Activated CD4-positive, CD25-positive, alpha-beta regulatory T cell treated with anti-CD3 and anti-CD28 coated beads, Interleukin-2, amount 50 U/mL, for 24 hours (primary cell): ENCODE measurements at places on chromosomes 16 and 17.

GRCh38 chr16:79286646-79287423 is 313.7 kb downstream of the MAF start:
- ATAC-seq: peak; percentile 24

DNA sequence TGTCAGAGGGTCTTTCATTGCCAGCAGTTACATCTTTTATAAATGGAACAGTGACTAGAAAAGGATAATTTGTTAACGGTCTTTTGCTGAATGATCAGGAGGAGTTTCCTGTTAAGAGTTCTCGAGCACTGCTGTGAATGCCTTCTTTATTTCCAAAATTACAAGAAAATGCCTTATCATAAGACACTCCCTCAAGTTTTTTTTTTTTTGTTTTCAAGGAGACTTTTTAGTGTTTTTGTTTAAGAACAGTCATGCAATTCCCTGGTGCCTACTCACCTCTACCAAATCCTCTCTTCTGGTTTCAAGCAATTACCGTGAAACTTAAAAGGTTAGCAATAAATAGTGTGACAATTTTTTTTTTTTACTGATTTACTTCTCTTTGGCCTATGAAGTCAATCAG is 19.0 kb upstream of the VWA3A start:
- no peak for ATAC-seq

DNA sequence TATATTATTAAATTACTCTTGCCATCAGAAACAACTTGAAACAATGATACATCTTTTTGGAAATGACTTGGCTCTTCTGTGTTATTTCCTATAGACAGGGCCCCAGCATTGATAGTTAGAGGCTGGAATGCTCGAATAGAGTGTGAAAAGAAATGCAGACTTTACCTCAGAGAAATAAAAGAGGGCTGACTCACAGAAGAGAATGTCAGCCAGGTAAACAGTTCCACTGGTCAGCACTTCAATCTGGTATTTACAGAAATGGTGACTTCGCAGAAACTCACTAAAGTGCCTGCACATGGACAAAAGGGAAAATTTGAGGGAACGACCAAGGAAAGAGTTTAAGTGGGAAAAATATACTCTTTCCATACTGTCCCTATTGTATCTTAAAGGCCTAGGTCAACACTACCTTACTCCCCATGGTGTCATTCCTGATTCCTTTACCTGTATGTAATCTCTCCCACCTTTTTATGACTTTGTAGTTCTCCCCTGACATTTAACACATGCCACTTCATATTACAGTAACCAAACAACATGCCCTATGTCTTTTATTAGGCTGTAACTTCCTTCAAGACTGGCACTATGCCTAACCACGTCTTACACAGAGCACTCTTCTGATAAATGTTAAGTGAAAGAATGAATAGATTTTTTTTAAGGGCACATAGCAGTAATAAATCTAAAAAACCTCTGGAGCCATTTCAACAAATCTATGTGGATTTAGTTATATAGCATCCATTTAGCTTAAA is 36.7 kb downstream of the AKAP10 start:
- no peak for ATAC-seq

- no peak for ATAC-seq
Observed at GRCh38 chr17:15947271-15947670, 2.3 kb downstream of the ADORA2B start.

GRCh38 chr16:88781140-88782077 is 3.6 kb downstream of the PIEZO1 start:
- ATAC-seq: peak; percentile 56

- no peak for ATAC-seq
Observed at GRCh38 chr16:46922239-46922638, 38.1 kb downstream of the GPT2 start.

DNA sequence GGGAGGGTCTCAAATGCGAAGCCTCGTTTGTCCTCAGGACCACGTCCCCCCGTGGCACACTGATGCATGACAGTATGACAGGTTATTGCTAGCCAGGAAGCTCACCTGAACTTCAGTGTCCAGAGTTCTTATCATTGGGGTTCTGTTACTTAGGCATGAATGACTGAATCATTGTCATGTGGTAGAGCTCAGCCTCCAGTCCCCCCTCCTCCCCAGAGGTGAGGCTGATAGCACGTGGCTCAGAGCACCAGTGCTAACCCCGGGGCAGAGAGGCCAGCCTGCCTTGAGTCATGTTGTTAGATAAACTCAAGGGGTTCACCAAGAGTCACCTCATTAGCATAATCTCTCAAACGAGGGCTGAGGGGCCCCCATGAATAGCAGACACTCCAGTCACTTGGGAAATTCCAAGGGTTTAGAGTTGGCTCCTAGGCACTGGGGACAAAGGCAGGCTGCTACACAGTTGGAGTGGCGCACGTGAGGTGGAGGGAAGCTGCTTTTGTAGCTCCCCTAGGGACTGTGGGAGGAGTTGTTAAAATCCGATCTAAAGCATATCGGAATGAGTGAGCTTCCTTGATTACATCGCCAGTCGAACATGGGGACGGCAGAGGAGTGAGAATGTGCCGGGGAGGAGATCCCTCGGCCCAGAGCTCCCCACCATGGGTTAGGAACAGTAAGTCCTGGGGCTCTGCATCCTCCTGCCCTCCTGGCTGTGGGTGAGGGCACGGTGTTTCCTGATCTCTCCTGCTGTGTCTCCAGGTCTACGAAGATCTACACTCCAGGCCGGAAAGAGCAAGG is 18.2 kb downstream of the DHX38 start:
- no peak for ATAC-seq

DNA sequence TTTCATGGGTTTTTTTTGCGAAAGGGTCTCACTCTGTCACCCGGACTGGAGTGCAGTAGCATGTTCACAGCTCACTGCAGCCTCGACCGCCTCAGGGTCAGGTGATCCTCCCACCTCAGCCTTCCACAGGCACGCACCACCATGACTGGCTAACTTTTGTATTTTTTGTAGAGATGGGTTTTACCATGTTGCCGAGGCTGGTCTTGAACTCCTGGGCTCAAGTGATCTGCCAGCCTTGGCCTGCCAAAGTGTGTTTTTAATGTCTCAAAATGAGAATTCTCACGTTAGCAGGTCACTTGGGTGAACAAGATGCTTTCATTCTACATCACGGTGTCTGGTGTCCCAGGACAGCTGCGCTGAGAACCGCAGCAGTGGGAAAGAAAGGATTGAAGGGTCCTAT is 3.2 kb downstream of the FBXO31 start:
- no peak for ATAC-seq

DNA sequence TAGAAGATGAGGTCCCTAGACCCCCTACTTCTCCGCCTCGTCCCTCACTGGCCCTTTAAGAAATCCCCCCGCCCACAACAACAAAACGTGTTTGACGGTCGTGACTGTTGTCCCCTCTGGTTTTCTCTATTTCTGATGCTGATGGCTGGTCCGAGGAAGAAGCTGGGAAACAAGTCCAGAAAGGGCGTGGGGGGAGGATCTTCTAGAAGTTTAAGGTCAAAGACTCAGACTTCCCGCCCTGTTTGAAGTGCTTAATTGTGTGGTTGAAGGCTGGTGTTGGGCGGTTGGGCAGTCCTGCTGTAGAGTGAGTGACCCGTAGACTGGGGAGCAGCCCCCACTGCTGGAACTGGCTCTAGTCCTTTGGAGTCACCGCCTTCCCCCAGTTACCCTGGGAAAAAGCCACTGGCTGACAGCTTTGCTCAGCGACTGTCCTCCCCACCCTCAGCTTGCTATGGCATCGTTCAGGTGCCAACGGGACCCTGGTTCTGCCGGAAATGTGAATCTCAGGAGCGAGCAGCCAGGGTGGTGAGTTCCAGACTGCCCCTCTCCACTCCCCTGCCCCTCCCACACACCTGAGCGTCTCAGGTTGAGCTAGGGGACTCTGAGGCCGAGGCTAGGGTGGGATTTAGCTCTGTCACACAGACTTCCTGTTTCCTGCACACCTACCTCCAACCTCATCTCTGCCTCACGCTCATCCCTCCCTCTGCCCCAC is 1.6 kb downstream of the MLLT6 start:
- no peak for ATAC-seq

- peak; percentile 91 for ATAC-seq
Observed at GRCh38 chr17:47831003-47831933, at the start of the genes LRRC46 and MRPL10. Gene LRRC46, plus strand, starts transcription at chr17:47831670. Its CDS starts 320 bp downstream, at chr17:47831990. Gene MRPL10, minus strand, starts transcription at chr17:47831541. Its CDS starts 30 bp downstream, at chr17:47831511.

DNA sequence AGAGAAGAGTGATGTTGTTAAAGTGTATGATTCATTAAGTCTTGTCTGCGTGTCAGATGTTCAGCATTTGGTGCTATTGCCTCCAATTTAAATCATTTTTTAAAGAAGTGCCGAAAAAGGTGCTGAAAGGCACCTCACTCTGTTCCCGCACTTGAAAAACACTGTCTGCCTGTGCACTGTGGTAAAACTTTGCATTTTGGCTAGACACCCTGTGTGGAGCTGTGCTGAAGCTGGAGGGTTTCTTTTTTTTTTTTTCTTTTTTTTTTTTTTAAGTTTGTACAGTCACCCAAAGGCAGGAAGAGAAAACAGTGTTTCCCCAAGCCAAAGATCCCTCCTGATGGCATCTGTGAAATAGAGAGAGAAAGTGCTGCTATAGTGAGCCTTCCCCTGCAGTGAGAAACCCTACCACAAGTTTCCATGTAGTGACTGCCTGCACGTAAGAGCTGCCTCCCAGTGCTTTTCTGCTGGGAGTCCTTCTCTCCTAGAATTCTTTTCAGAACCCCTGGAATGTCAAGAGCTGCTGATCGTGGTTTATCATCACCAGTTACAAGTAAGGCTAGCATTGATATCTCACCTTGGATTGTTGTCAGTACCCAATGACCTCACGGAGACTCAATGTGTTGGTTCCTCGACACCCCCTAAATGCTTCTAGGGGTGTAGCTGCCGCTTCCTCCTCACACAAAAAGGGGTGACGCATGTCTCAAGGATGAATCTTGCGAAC is 116.0 kb upstream of the SOX9 start:
- ATAC-seq: no peak

- ATAC-seq: no peak
Observed at GRCh38 chr16:65414284-65414984, 292.6 kb upstream of the CDH11 start.

DNA sequence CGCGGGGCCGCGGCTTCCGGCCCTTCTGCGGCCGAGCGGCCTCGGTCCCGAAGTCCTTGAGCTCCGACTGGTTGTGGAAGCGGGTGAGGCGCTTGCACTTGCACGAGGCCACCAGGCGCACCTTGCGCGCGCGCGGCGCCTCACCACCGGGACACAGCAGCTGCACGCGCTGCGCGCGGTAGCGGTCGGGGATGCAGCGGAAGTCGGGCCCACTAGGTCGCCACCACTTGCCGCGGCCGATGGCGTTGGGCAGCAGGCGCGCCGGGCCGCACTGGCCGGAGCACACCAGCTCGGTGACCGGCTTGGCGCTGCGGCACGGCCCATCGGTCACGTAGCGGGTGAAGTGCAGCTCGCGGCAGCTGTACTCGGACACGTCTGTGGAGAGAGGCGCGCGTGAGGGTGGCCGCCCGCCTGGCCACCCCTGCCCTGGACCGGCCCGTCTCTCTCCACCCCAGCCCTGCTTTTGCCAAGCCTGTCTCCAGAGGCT is 3.2 kb downstream of the SOST start:
- ATAC-seq: peak; percentile 9

GRCh38 chr17:13597723-13598347 is 3.9 kb downstream of the HS3ST3A1 start:
- ATAC-seq: no peak

DNA sequence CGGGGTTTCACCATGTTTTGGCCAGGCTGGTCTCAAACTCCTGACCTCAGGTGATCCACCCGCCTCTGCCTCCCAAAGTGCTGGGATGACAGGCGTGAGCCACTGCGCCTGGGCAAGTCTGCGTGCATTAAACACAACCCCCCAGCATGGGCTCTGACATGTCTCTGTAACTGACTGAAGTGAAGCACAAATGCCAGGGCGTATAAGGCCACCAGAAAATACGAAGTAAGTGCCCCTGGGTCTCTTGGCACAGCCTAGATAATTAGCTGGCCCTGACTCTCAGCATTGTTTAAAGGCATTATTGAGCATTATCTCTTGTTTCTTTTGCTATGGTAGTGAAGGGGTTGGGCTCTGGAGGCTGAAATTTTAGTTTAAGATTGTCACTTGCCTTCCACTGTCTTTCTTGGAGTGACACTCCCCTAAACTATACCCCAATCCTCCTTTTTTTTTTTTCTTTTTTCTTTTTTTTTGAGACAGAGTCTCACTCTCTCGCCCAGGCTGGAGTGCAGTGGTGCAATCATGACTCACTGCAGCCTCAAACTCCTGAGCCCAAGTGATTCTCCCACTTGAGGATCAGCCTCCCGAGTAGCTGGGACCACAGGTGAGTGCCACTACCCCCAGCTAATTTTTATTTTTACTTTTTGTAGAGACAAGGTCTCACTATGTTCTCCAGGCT is 8.2 kb upstream of the SEC14L1 start:
- ATAC-seq: no peak

GRCh38 chr17:64133546-64134215 is 3.7 kb upstream of the ERN1 start:
- ATAC-seq: no peak

- no peak for ATAC-seq
Observed at GRCh38 chr17:61322325-61323002, 77.2 kb upstream of the TBX2 start.

DNA sequence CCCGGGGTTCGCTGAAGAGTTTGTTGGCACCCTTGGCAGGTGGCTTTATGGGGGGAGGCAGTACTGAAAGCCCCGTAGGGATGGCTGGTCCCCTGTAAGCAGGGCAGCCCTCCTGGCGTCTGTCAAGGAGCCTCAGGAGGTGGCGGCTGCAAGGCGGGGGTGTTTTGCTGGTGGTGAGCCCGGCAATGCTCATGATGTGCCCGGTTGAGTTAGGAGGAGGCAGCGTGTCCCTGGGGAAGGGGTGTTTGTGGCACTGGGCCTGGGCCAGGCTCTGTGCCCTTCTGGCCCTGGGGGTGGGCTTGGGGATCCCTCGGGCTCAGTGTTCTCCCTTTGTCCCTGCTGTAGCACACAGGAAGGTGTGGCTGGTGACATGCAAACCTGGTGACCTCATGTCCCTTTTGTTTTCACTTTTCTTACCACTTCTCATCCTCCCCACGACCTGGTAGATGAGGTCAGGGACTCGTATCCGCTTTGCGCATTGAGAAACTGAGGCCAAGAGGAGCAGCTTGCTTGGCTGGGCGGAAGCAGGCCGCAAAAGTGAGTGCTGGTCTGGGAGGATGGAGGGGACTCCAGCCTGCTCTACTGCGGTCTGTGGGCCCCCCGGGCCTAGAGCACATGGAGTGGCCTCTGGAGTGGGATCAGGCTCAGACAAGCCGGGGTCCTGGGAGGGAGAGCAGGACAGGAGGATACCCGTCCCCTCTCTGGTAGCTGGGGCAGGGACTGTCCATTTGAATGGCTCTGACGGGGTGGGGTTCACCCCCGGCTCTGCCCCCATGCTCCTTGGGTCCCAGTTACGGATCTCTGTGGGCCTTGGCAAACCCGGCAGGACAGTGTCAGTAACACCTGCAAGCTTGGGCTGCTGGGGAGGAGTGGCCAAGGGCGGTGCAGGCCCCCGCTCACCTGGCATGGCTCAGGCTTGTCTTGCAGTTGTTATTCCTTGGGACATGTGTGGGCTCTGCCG is 2.2 kb downstream of the SNN start:
- ATAC-seq: peak; percentile 18
